ENCODE measurements at places on chromosomes 1 and 21.

DNA sequence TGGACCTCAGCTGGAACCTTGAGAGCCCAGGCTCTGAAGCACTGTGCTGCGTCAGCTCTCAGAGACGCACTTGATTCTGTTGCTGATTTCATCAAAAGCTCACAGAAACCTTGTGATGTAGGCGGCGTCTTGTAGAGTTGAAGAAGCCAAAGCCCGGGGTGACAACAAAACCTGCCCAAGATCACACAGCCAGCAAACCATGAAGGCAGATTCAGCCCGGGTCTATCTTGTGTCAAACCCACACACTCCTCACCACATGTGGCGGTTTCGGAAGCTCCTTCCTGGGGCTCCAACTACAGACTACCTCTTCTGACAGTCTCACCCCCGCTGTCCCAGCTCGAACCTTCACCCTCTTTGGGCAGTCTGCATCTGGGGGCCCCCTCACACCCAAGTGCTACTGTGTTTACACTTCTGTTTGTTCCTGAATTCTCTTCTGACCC lies 50.4 kb downstream of the TENT5C start:
- peak; percentile 84 for DNase-seq

GRCh38 chr1:178609015-178609414 lies 96.1 kb downstream of the TEX35 start:
- DNase-seq: no peak

DNA sequence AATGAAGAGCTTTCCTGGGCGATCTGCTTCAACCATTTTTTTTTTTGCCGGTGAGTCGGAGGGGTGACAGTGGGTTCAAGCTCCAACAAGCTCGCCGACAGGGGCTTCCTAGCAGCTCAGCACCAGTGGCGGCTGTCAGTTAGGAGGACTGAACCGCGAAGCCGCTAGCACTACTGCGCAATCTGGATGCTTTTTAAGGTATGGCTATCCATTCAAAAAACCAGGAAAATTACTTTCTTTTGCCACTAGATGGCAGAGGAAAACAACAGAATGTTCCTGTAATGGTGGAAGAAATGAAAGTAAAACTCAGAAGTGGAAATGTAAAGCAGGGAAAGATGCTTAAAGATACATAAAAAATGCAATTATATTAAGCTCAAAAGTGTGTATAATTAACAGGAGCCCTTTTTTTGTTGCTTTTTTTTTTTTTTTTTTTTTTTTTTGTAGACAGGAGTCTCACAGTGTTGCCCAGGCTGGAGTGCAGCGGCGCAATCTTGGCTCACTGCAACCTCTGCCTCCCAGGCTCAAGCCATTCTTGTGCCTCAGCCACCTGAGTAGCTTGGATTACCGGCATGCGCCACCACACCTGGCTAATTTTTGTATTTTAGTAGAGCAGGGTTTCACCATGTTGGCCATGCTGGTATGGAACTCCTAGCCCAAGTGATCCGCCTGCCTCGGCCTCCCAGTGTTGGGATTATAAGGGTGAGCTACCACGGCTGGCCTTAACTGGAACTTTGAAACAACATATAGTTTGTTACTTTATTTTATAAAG lies 8.5 kb downstream of the KYAT3 start:
- DNase-seq: no peak

DNA sequence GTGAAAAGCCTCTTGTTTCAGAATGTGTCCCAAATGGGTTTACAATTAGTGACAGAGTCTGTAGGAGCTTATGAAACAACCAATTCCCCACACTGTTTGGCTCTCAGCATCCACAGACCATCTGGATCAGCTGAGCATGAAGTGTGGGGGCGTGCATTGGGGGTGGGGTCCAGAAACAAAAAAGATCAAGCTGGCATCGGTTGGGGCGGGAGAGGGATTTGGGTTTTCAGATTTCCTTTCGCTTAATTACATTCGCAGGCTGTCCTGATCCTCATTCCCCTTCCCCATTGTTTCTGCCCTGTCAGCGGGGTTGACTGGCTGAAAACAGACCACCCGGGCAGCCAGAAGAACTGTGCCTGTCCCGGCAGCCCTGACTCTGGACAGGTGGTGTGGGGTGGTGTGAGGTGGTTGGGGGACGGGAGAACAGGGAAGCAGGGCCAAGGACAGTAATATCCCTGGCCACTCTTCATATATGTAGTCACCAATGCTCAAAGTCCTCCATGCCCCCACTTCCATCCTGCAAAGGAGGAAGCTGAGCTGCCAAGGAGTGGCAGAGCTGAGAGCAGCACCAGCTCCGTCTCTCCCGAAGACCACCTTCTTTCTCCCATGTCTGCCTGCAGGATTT lies 92.0 kb downstream of the IER5 start:
- DNase-seq: peak; percentile 47

- DNase-seq: no peak
Observed at GRCh38 chr1:62437273-62437940, 558 bp downstream of the USP1 start.

GRCh38 chr1:17742583-17742982 lies 12.6 kb upstream of the ACTL8 start:
- no peak for DNase-seq

DNA sequence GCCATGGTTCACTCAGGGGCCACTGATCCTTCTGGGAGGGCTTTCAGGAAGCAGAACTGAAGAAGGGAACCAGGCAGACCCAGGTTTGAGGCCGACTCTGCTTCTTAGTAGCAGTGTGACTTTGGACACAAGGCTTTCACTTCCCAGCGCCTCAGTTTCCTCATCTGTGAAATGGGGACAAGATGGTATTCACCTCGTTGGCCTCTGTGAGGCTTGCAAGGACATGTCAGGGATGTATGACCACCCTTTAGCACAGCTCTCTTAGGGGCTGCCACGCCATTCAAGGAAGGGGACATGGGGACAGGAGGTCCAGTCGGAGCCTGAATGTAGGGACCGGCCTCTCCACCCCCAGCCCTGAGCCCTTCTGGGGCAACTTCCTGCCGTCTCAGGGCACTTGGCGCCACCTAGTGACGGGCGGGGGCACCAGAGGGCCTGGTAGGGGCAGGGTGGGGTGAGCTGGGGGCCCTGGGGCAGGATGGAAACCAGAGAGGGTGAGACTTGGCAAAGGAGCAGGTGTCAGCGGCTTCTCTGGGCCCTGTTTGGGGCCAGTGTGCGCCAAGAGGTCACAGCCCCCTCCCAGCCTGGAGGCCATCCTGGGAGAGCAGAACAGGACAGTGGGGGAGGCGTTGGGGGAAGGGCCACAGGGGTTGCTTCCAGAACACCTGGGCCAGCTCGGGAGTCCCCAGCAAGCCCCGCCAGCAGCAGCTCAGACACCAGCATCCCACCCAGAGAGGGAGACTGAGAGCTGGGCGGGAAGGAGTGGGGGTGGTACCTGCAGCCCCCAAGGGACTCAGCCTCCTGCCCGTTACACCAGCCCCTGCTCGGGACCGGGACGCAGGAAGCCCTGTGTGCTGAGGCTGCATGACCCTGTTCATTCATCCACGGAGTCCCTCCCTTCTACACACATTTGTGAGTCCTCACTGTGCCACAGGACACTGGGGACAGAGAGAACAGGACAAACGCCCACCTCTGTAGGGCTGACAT lies 102.5 kb upstream of the TARDBP start:
- DNase-seq: peak; percentile 89

DNA sequence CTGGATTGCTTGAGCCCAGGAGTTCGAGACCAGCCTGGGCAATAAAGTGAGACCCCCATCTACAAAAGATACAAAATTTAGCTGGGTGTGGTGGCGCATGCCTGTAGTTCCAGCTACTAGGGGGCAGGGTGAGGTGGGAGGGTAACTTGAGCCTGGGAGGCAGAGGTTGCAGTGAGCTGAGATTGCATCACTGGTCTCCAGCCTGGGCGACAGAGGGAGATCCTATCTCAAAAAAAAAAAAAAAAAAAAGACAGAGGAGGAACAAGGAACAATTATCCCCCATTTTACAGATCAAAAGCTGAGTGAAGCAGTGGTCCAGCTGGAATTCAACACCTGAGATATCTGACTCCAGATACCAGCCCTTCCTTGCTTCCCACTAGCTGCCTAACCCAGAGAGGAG lies 34.8 kb downstream of the L1TD1 start:
- no peak for DNase-seq

- DNase-seq: no peak
Observed at GRCh38 chr1:226881515-226882185, 11.2 kb downstream of the PSEN2 start.

GRCh38 chr21:33811167-33812010 lies 104.2 kb downstream of the ATP5PO start:
- no peak for DNase-seq

- no peak for DNase-seq
Observed at GRCh38 chr1:41689139-41689538, 204.7 kb upstream of the EDN2 start.

- no peak for DNase-seq
Observed at GRCh38 chr1:203273869-203274602, 31.3 kb upstream of the BTG2 start.

DNA sequence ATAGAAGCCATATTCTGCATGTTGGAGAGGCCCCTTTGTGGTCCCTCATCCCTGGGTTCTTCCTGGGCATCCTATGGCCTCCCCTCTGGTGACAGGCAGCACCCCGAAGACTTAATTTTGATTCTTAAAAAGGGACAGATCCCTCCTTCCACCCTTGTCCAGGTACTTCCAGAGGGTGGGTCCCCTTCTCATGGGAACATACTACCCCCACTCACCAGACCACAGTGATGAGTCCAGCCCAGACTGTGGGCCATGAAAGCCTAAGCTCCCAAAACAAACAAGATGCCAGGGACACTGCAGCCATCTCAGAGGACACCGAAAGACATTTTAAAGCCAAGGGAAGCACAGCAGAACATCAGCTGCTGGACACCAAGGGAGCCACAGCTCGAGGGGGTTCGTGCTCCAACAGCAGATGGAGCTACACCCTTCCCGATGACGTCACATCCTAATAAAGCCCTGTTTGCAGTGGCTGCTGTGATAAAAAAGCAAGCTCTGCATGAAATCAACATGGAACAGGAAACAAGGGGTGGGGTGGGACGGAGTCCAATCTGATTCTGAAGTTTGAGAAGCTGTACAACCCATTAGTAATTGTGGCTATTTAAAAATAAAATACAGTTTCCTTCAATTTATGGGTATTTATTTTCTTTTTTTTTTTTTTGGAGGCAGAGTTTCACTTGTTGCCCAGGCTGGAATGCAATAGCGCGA lies 32.4 kb downstream of the GNB1 start:
- DNase-seq: no peak

DNA sequence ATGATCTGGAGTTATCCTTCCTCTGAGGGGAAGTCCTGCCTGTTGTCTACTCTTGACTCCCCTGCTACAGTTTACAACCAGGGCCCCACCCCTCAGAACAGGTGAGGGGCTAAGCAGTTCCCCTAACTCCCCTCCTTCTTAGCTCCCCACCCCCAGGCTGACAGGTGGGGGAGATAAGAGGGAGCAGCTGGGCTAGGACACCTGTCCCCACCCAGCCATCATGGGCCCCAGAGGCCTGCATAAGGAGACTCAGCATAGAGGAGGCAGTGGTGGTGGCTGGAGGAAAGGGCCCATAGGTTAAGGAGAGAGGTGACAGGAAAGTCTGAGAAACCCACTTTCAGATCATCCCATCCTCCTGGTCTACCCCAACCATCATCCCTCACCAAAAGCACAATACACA lies 6.8 kb downstream of the MEF2D start:
- DNase-seq: no peak

- DNase-seq: peak; percentile 86
Observed at GRCh38 chr1:91020967-91021685, 709 bp downstream of the ZNF644 start.

GRCh38 chr1:221251580-221251979 lies 372.3 kb downstream of the HLX start:
- no peak for DNase-seq

All from activated CD8-positive, alpha-beta memory T cell treated with anti-CD3 and anti-CD28 coated beads, Interleukin-2, amount 50 U/mL, for 48 hours (primary cell).